ENCODE measurements at places on chromosomes 12 and 14.

GRCh38 chr12:94829552-94829951 lies 173.9 kb downstream of the NDUFA12 start:
- DNase-seq = no peak

GRCh38 chr14:64363265-64363846 lies 24.8 kb upstream of the MTHFD1 start:
- DNase-seq = no peak

GRCh38 chr14:24167469-24168114 lies 4.3 kb upstream of the REC8 start:
- DNase-seq = no peak

- no peak for DNase-seq
These were observed 13.4 kb upstream of the ALDH2 start for GRCh38 chr12:111753144-111753881.

DNA sequence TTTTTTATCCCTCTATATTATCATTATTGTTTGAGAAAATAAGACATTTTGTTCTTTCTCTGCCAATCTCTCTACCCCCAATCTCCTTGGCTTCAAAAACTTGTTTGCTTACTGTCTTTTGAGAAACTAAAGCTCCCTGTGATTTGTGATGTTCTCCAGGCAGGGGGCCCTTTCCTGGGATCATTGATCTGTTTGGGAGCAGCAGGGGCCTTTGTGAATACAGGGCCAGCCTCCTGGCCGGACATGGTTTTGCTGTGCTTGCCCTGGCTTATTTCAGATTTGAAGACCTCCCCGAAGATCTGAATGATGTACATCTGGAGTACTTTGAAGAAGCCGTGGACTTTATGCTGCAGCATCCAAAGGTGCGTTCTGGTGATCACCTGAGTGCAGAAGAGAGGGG lies 4.5 kb downstream of the ACOT6 start:
- DNase-seq = no peak

DNA sequence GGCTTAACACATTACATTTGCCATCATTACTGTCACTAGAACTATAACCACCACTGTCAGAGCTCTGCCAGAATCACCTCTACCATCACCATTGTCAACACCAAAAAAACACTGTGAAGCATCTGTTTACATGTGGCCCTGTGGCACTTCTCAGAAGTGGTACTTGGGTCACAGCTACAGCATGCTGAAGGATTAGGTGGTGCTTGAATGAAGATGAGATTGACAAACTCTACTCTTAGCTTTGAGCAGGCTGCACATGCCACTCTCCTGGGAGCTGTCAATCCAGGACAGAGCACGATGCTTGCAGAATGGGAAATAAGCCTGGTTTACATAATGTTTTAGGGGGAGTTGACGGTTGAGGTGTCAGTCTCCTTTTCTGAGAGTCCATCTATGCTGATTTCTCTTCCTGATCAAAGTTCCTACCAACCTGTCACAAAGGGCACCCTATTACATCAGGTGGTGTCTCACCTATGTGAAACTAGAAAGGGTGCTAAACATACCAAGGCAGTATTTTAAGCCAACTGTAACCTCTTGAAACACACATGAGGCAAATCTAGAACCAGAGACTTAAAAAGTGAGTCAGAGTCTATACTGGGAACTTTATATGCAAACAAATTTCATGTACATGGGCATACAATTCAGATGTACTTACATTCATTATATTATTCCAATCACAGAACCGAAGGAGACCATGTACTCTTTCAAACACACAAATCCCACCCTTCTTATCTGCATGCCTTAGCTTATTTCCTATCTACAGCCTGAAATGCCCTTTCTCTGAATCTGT lies 258.7 kb downstream of the EMP1 start:
- no peak for DNase-seq

DNA sequence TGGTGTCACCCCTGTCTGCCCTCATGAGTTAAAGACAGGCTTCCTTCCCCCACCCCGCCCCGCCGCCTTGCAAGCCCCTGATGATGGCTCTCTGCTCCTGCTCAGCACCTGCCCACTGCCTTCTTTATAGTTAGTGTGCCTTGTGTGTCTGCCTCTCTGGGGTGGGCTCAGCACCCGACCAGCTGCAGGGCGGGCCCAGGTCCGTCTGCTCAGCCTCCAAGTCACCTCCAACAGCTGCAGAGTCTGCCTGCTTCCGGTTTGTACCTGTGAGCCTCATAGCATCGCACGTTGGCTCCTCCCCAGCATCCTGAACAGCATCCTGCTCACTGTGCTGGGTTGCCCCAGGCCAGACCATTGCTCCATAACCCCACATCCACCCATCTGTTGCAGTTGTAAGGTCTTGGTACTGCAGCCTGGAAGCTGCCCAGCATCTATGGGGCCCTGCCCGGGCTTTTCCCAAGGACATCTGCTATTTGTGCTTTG lies 3.5 kb downstream of the TGFB3 start:
- no peak for DNase-seq

GRCh38 chr12:640773-641172 lies 22.5 kb downstream of the NINJ2 start:
- no peak for DNase-seq

DNA sequence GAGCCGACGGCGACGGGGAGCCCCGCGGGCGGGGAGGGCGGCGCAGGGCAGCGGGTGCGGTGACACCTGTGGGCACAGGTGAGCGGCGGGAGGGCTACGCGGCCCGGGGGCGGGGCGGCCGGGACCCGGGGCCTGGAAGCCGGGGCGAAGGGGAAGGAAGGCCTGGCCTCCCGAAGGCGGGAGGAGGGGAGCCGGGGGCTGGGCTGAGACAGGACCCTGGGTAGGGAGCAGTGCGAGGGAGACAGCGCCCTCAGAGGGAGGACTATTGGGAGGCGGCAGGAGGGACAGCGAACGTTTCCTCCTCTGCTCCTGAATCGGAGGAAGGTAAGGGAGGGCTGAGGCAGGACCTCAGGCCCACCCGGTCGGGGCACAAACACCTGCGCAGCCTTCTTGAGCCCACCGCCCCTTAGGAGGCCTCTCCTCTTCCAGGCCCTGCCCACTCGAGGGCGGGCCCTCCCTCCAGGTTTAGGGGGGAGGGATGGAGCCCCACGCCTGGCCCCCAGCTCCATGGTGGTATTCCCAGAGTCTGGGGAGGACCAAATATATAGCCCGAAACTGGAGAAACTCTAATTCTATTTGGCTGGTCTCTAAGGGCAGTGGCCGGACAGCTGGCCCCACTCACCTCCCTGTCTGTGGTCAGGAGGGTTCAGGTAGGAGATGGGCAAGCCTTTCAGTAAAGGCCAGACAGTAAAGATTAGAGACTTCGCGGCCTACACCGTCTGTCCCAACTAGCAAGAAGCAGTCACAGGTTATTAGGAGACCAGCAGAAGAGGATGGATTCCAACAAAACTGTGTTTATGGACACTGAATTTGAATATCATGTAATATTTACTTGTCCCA lies 509 bp downstream of the PLEKHG6 start:
- DNase-seq = no peak

GRCh38 chr12:90909069-90909770 lies 45.8 kb downstream of the CCER1 start:
- no peak for DNase-seq

DNA sequence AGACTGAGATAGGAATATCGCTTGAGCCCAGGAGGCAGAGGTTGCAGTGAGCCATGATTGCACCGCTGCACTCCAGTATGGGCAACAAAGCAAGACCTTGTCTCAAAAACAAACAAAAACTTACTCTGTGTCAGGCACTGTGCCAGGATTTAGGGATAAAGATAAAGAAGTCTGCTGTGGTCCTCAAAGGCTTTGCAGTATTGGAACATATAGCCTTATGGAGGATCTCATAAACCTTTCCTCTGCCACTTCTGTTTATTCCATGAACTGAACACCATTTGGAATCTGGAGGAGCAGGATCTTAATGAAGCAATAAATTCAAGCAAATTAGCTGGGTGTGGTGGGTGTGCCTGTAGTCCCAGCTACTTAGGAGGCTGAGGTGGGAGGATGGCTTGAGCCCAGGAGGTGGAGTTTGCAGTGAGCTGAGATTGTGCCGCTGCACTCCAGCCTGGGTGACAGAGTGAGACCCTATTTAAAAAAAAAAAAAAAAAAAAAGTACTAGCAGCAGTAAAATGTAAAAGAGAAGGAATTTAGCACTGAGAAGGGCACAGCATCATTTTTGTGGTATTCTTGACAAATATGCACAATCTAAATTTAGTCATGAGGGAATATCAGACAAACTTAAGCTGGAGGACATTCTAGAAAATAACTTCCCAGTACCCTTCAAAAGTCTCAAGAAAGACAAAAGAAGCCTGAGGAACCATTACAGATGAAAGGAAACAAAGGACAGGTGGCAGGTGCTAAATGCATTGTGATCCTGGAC lies 27.1 kb downstream of the BMAL2 start:
- DNase-seq = no peak

DNA sequence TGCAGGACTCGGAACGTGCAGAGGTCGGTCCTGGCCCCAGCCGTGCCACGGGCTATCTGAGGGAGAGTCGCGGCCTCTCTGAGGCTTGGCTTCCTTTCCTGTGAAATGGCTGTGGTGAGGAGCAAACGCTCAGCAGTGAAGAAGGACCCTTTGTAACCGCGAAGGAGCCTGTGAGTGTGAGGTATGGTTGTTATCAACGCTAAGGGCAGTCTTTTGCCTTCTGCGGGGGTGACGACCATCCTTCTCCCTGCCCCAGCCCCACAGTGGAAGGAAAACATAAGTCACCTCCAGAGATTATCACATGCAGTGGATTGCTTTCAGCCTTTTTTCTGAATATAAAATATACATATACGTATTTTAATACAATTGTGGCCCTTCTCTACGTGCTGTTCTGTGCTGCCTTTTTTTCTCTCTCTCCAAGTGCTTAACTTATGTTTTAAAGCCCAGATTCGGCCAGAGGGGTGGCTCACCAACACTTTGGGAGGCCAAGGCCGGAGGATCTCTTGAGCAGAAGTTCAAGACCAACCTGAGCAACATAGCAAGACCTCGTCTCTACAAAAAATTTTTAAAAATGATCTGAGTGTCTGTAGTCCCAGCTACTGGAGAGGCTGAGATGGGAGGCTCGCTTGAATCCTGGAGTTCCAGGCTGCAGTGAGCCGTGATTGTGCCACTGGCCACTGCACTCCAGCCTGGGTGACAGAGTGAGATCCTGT lies 17.4 kb downstream of the TAMALIN start:
- no peak for DNase-seq

DNA sequence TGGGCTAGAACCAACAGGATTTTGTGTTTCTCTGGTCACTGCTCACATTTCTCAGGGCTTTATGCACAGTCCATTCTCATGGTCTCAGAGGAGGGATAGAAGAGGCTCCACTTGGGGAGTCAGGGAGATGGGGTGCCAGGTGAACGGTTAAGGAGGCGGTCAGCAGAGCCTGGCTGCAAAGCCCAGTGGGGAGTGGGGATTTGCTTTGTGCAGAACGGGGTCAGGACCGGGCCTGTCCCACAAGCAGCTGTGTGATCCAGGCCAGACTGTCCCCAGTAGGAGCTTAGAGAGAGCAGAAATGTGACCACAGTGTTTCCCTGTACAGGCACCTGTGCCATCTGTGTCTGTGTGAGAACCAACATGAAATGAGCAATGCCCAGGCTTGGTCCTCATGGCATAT lies 4.1 kb downstream of the CMTM5 start:
- no peak for DNase-seq

- DNase-seq = peak; percentile 45
These were observed 14.7 kb downstream of the GPR68 start for GRCh38 chr14:91229743-91230200.

- no peak for DNase-seq
These were observed 1037.8 kb downstream of the TMEM121 start for GRCh38 chr14:106564058-106564643.

GRCh38 chr12:20205854-20206253 lies 162.5 kb upstream of the PDE3A start:
- DNase-seq = no peak

DNA sequence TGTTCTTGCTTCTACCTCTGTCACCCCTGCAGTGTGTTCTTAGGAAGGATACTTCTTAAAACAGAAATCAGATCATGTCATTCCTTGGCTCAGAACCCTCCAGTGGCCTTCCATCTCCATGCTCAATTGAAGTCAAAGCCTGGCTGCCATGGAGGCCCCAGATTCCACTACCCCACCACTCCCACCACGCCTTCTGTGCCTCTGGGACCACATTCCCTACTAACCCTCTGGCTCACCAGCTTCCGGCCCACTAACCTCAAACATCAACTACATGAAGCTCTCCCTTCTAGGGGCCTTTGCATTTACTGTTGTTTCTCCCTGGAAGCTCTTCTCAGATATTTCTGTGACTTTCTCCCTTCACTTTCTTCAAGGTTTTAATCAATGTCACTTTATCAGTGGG lies 76.1 kb upstream of the REP15 start:
- DNase-seq = no peak

DNA sequence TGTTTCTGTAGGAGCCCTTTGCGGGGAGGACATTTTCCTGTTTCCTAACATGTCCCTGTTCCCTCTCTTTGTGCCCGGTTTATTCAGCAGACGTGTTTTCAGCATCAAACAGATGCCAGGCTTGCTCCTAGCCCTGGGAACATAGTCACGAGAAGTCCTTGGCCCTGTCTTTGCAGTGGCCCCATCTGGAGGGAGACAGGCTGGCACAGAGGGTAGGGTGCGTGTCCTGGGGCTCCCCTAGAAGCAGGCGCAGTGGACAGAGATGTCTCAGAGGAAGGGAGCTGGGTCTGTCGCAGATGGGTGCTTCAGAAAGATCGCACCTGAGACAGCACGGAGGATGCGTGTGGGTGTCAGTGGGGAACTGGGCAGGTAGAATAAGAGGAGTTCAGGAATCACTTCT lies 75.0 kb upstream of the DYNC1H1 start:
- no peak for DNase-seq
